ENCODE measurements at places on chromosomes 2 and 18.

DNA sequence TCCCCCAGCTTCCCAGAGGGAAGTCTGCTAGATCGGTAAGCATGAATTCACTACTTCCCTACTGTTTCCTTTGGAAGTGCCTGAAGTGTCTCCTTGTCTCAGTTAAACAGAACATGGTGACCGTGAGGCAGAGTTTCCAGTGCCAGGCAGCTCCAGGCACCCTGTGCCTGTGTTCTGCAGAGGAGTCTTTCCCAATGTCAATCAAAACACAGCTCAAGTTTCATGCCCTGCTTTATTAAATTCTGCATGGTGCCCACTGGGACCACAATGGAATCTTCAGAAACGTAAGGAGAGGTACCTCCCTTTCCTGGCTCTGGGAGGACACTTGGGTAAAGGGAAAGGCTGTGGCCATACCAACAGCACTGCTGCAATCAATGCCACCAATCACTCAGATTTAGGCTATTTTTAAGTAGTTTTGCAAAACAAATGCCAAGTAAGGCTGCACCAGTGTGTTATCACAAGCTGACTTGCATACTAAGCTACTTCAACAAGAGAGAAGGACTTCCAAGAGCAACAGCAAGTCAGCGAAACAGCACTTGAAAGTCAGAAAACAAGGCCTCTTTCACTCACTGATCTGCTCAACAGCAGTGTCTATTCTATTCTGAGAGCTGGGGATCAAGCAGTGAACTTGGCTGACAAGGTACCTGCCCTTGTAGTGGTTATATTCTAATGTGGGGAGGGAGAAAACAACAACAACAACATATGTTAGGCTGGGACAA is 14.9 kb downstream of the LPIN2 start:
- no peak for DNase-seq

GRCh38 chr2:15640261-15640711 is 48.6 kb downstream of the DDX1 start:
- DNase-seq: peak; percentile 56

GRCh38 chr2:46735730-46736493 is 179.7 kb downstream of the MCFD2 start:
- DNase-seq: no peak

DNA sequence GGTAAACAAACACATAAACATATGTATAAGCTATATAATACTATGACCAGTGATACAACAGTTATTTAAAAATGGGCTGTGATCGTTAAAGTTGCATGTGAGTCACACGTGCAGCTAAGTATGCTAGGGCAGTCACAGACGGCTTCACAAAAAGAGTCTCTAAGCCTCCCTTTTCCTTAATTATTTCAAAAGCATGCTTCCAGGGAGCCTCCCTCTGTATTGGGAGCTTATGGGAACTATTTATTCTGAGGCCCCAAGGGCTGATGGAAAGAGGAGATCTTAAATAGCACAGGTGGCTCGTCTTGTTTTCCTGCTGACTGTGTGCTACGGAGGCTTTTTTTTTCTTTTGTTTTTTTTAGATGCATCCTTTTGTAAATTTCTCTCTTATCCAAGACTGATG is 94.3 kb downstream of the ADCYAP1 start:
- no peak for DNase-seq

DNA sequence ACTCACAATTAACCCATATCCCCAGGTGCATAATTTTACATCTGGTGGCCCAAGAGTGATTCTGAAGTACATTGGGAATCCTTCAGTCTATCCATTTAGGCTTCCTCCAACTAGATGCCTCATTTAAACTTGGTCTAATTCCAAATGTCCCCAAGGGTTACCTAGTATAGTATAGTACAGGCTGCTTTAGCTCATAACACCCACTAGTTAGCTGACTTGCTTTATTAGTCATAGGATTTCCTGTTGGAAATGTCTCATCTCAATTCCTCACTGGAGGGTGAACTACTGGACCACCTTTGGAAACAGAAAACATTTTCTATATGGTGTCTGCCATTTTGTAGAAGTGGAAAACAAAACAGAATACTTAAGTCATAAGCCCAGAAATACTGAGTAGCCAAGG is 202.5 kb upstream of the SESTD1 start:
- no peak for DNase-seq

GRCh38 chr2:118604371-118604770 is 243.1 kb downstream of the EN1 start:
- peak; percentile 27 for DNase-seq

- no peak for DNase-seq
Observed at GRCh38 chr2:262117-262516, 1.7 kb downstream of the SH3YL1 start.

GRCh38 chr2:135093193-135093592 is 41.1 kb downstream of the RAB3GAP1 start:
- DNase-seq: no peak

DNA sequence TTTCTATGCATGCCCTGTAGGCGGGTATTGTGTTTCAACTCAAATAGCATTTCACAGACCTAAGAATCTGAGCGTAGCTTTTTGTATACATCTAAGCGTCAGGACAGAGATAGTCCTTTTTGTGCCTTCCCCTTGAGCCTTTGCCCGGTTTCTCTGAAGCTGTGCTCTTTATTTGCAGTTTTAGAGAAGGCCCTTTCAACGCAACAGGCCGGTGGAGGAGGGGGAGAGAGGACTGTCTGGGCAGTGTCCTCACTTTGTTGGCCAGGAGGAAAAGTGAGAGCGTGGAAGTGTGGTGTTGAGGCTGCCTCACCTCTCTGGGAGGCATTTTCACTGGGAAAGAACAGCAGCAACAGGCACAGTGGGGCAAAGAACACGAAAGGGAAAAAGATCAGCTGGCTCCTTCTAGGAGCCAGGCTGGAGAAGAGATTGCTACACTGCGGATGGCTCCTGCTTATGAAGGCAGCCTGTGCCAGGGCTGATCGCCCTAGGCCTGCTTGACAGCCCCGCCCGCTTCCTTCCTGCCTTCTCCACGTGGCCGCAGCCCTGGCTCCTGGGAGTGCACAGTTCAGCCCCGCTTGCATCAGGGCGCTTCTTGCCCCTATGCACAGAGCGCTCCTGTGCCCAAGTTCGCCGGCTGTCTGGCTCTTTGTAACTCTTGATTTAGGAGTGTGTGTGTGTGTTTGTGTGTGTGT is 195.6 kb upstream of the POU3F3 start:
- DNase-seq: peak; percentile 33

GRCh38 chr2:198137733-198138132 is 333.3 kb downstream of the PLCL1 start:
- no peak for DNase-seq
